Stimulated activated CD8-positive, alpha-beta memory T cell treated with anti-CD3 and anti-CD28 coated beads, Interleukin-15, amount 100 ng/mL, for 1 hour (primary cell): ENCODE measurements at places on chromosomes 5 and 9.
A peak's percentile ranks its signal among the peaks of the same experiment; 100 is the strongest.

GRCh38 chr5:139575313-139575646, 14.1 kb downstream of the UBE2D2 start:
- DNase-seq: no peak

DNA sequence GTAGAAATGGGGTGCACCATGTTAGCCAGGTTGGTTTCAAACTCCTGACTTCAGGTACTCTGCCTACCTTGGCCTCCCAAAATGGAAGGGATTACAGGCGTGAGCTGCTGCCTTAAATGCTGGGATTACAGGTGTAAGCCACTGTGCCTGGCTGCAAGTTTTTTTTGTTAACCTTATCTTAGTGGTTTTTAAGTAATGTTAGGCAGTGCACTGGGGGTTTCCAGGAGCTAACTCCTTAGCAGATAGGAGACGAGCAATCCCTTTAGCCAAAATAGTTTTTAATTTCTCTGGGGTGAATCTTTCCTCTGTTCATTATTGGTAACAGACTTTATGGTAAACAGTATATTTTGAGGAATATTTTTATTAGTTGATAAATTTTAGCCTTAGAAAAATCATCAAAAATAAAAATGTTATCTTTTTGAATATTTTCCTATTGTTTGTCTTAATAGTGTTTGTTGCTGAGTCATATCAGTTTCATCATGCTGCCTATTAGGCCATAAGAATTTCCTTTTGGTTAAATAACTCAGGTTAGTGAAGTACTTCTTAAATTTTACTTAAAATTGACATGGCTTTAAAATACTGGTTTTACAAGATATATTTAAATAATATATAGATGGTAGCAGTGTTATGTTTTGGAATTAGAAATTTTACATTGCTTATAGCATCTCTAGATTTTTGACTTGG, 37.9 kb downstream of the LMNB1 start:
- DNase-seq: no peak

DNA sequence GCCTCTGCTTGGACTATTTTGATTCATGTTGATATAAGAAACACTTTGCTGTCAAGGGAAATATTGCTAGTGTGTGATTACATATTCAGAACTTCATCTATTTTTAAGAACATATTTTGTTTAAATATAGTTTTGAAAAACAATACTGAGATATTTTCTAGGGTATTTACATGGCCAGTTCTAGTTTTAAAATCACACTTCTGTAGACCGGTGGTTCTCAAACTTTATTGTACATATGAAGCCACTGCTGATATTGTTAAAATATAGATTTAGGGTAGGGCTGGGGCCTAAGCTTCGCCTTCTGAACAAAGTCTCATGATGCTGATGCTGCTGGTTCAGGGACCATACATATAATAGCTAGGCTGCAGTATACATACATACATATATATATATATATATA, 1000.0 kb downstream of the PTPRD start:
- no peak for DNase-seq

DNA sequence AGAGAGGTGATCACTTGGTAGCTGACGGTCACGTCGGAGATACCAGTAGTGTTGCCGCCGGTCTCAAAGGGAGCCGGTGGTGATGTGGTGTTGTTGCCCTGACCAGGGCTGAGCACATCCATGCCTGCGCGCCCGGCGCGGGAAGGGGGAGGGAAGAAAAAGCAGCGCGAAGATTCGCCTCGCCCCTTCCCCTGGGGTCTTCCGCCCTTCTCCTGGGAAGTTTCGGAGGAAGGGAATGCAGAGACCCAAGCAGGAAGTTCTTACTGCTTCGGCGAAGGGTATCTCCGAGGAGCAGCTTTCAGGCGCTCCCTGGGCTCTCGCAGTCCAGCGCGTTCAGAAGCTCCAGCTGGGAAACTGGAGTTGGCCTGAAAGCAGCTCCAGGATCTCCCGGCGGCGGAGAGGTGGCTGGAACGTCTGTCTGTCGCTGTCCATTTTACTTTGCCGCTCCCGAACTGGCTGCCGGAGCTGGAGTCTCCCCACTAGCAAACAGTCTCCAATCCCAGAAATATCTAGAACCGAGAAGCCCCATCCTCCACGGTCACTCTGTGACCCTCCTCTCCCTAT, 565 bp downstream of the HTR1A start:
- no peak for DNase-seq

DNA sequence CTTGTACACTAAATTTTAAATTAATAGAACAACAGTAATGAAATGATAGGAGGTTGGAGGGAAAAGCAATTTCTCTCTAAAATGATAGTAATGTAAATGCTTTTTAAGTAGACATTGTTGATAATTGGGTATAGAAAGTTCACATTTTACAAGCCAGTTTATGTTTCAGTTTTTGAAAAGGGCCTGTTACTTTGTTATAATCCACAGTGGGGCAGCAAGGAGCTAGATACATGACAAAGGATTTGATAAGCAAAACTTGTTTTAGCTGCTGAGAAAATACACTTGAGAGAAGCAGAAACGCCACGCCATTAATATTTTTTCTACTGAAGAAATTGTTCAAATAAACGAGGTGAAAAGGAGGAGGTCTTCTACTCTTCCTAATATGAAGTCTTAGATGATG, 30.2 kb downstream of the SREK1 start:
- DNase-seq: no peak

DNA sequence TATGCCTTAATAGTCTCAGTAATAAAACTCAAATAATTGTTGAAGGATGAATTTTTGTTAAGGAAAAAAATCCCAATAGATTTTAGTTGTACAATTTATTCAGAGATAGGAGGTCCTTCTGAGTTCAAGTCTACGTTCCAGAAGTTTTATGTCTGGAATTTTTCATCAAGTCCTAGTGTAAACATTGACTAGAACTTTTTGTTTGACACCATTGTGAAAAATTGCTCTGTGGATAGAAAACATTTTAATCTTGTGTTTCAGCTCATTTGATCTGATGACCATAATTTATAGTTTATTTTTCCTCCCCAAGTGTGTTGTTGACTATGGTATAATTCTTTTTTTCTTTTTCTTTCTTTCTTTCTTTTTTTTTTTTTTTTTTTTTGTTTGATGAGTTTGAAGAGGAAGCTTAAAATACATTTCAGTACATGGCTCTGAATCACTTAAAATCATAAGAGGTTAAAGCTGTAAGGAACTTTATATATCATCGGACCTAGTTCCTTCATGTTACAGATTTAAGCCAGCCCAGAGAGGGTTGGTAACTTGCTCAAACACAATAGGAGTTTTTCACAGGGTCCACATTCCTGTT, 20.7 kb downstream of the ITGA1 start:
- no peak for DNase-seq

- no peak for DNase-seq
Observed at GRCh38 chr9:91246846-91247245, 114.9 kb downstream of the AUH start.

DNA sequence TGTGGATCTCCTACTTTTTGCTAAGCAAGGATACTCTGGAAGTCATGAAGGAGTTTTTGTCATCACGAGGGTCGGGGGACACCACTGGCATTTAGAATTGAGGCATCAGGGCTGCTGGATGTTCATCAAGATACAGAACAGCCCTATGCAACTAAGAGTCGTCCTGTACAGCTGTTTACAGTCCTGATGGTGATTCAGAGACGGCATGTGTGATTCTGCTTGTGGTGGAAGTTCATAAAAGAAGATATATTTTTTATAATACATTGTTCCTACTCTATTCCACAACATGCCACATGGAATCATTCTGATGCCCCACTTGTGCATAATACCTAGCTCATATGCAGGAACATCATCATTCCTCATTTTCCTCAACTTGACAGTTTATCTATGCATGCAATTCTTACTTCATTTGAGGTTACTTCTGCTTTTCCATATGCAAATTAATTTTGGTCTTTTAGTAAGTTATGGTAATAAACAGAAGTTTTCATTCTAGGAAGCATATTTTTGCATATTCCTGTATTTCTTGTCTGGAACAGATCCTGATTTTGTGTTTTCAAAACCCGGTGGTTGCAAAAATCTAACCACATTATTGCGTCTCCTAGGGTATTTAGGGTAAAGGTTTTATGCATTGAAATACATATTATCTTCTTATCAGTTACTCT, 155.2 kb downstream of the ARHGEF28 start:
- DNase-seq: no peak

DNA sequence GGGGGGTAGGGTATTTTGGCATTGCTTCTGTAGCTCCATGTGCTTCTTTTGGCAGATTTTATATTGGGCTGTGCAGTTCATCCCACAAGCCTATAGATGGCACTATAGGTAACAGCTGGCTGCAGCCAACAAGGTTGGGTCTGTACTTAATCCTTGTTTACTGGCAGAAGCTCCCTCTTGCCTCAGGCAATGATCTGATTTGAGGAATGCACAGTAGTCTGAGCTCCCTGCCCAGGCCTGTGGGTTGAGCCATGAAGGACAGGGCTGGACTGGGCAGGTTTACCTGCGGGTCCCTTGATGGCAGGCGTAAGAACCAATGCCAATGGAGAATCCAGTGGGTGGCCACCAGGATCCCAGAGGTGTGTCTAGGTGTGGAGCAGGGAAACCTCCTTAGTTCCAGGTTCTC, 11.7 kb upstream of the OR1J2 start:
- DNase-seq: no peak

DNA sequence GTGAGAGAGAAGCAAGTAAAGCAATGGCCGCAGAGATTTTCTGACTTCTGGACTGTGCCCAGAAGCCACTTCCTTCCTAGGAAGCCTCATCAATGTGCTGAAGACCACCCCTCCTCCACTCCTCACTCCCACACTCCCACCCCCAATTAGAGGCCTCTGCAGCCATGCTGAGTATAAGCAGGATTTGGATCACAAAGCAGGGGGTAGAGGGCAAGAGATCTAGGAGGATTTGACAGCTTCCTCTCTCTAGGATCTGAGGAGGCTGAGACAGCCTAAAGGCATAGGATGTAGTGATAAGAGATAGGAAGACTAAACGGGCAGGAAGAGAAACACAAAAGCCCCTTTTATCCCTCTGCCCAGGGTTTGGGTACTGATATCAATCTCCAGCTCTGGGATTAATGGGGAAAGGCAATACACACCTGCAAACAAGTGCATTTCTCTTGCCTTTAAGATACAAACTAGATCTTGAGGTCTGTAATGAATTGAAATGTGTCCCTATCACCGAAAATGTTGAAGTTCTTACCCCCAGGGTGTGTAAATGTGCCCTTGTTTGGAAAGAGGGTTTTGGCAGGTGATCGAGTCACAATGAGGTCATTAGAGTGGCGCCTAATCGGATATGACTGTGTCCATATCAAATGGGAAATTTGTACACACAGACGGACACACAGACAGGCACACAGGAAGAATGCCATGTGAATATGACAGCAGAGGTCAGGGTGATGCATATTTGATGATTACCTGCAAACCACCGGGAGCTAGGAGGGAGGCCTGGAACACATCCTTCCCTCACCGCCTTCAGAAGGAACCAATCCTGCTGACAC, 28.5 kb downstream of the KCNV2 start:
- DNase-seq: no peak

GRCh38 chr5:93721071-93721470, 20.3 kb downstream of the POU5F2 start:
- no peak for DNase-seq

GRCh38 chr9:84393266-84393950, 52.9 kb upstream of the SLC28A3 start:
- no peak for DNase-seq

DNA sequence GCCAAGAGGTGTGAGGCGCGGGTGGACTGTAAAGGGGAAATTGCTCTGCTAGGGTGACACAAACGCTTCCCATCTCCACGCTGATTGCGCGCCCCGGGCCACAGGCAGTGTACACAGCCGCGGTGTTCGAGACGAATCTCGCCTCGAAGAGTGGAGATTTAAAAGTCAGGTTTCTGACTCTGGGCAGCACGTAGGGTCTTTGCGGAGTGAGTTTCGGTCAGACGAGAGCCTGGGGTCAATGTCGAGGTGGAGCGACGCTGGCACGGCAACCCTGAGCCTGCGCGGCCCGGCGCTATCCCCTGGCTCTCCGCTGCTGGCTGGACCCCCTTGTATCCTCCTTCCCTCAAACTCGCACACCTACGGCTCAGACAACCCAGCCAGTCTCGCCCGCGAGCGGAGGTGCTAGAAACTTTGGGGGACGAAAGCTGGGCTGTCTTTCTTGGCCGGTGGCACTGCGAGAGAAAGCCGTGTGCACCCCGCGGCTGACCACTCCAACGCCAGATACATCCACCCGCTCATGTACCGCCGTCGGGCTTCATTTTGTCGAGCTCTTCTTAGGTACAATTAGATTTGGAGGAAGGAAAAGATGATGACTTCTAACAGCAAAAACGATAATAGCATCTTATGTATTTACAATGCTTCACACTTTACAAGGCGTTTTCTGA, 5.4 kb upstream of the FOXB2 start:
- DNase-seq: no peak

DNA sequence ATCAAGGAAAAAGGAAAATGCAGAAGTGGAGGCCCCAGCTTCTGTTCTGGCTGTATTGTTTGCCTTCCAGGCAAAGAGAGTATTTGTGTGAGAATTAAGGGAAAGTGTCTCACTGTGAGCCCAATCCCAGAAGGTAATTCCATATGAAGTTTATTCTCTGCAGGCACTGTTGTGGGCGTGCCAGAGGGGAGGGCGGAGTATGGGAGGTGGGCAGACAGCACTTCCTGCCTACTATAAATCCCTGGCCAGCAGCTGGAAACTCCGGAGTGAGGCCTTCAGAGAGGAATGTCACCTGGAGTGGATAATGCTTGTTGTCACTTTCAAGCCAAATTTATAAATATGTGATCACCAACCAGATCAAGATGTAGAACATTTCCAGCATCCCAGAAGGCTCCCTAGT, 209.5 kb downstream of the ARHGAP26 start:
- no peak for DNase-seq

DNA sequence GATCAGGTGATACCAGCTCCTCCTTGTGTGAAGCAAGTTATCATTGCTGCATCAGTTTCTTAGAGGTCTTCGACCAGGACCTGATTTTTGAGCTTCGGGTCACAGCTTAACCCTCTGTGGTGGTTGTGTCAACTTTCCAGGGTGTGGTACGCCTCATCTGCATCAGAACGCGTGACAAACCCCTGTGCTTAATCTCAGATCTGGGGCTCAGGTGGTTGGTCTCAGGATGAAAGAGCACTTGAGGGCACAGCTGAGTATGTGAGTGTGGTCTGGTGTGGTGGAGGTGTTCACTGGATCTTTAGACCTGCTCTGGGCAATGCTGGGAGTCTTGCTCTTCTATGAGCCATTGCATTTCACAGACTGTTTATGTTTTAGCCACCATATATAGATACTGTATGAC, 64.1 kb downstream of the OSTF1 start:
- DNase-seq: peak; percentile 21

GRCh38 chr9:131679261-131680020, 60.4 kb downstream of the RAPGEF1 start:
- DNase-seq: no peak

GRCh38 chr9:86301686-86302085, 19.3 kb upstream of the ISCA1 start:
- DNase-seq: no peak

GRCh38 chr5:73757416-73757815, 131.4 kb downstream of the ARHGEF28 start:
- DNase-seq: no peak

- no peak for DNase-seq
Observed at GRCh38 chr5:1727571-1727970, 72.1 kb downstream of the MRPL36 start.

- no peak for DNase-seq
Observed at GRCh38 chr5:93681432-93681831, 60.0 kb downstream of the POU5F2 start.

- DNase-seq: no peak
Observed at GRCh38 chr9:133023117-133023890, 7.5 kb upstream of the GTF3C5 start.
